ENCODE measurements at places on chromosomes 3 and 15.
A peak's percentile ranks its signal among the peaks of the same experiment; 100 is the strongest.

DNA sequence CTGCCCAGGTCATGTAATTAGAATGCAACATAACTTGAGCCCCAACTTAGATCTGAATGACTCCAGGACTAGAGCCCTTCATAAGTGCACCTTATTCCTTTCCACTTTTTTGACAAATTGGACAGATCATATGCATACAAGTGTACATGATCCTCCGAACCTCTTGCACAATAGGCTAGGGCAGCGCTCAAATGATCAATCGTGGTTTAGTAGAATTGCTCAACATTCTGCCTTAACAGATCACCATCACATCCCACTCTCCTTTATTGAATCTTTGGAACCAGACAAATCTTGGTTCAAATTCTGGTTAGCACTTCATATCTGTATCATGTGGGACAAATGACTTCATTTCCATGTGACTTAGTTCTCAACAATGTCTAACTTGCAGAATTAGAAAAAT lies 106.8 kb upstream of the CDIN1 start:
- H3K27me3 ChIP-seq = no peaks in the 10 kb centered on the region
- DNase-seq = no peak
- H3K36me3 ChIP-seq = no peaks in the 10 kb centered on the region
- H3K4me1 ChIP-seq = no peaks in the 10 kb centered on the region
- no peak overlapping the region for H3K4me3 ChIP-seq

DNA sequence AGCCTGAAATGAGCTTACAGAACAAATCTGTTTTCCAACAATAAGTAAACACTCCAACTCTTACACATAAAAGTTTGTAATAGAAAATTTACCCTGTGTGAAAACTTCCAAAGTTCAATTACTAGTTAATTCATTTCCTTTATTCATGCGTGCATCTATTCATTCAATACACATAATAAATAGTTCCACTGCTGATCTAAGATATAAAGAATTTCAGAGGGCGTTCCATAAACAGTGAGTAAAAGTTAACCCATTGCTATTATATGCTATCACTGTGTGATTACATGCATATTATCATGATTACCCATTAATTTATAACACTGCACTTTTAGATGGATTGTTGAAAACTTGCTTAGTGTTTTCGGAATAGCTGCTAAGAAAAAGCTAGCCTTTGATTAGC lies 36.2 kb upstream of the CFAP20DC start:
- no peak overlapping the region for H3K27ac ChIP-seq
- DNase-seq = no peak
- H3K4me3 ChIP-seq = no peak overlapping the region
- no peaks in the 10 kb centered on the region for H3K36me3 ChIP-seq

DNA sequence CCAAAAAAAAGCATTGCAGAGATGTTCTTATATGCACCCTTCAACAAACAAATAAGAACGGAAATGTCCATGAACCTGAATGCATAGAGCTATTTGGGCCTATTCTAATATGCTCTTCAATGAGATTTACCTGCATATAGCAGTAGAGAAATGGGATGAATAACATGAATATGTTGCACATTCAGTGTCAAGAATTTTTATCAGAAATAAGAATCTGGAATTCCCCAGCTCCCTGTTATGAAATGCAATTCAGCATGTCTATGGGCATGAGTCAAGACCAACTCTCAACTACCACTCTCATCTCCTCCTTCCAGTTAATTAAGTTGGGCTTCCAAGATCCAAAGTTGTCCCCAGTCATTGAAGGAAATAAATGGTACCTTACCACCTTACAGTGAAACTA lies 133.7 kb upstream of the ALCAM start:
- no peak overlapping the region for H3K27ac ChIP-seq
- H3K4me1 ChIP-seq = no peaks in the 10 kb centered on the region
- no peak for DNase-seq
- no peaks in the 10 kb centered on the region for H3K36me3 ChIP-seq
- no peaks in the 10 kb centered on the region for H3K27me3 ChIP-seq
- H3K4me3 ChIP-seq = no peak overlapping the region

- no peaks in the 10 kb centered on the region for H3K27me3 ChIP-seq
- H3K27ac ChIP-seq = no peak overlapping the region
- no peaks in the 10 kb centered on the region for H3K36me3 ChIP-seq
- no peak for DNase-seq
- no peaks in the 10 kb centered on the region for H3K4me1 ChIP-seq
- H3K4me3 ChIP-seq = no peak overlapping the region
Measured at GRCh38 chr3:1068985-1069384, 23.8 kb upstream of the CNTN6 start.

GRCh38 chr3:107062310-107062709 lies 314.9 kb upstream of the CCDC54 start:
- H3K4me3 ChIP-seq = no peak overlapping the region
- H3K27ac ChIP-seq = no peak overlapping the region
- no peaks in the 10 kb centered on the region for H3K27me3 ChIP-seq
- no peak for DNase-seq
- H3K4me1 ChIP-seq = no peaks in the 10 kb centered on the region
- H3K36me3 ChIP-seq = no peaks in the 10 kb centered on the region

DNA sequence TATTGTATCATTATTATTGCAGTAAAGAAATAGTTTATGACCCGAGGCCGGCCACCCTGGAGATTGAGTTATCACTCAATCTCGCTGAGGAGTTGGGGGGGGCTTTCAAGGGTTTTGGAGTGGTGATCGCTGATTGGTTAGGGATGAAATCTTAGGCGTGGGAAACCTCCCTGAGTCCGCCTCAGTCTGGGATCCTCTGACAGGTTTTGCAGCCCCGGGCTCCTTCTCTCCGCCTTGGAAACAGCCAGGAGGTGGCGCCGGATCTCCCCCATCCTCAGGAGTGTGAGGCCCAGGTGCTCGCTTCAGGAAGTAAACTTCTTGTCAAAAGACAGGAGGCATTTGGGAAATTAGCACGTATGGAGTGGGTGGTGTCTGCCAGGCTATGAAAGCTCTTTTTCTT lies 41.1 kb upstream of the SEC61A1 start:
- no peak overlapping the region for H3K27ac ChIP-seq
- no peaks in the 10 kb centered on the region for H3K4me1 ChIP-seq
- no peaks in the 10 kb centered on the region for H3K36me3 ChIP-seq
- no peaks in the 10 kb centered on the region for H3K27me3 ChIP-seq
- no peak overlapping the region for H3K4me3 ChIP-seq

DNA sequence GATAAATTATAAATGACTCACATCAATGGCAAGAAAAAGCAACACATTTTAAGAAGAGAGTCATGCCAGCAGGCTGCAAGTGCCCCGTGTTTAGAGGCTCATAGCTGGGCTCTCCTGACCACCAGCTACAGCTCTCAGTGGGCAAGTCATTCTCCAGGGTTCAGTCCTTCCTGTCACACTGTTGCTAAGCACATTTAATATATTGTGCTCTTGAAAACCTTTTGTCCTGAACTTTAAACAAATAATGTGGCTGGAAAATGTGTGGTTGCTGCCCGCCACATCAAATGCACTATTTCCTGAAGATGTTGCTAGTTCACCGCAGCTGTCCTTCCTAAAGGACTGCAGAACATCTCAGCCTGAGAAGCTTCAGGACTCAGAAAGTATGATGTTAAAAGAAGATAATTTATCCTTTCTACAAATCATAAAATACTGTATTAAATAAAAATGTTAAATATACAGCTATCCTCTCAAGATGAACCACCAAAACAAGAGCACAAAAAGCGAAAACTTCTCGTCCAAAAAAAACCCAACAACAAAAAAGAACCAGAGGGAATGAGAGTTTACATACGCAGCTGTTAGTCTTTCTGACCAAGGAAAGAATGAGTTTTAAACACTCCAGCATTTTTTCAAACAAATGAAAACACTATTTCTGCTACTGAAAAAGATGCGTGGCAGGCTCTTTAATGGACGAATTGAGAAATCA lies 951 bp downstream of the TARS3 start:
- H3K4me3 ChIP-seq = peak overlapping the region; percentile 81
- H3K4me1 ChIP-seq = no peaks in the 10 kb centered on the region
- H3K36me3 ChIP-seq = no peaks in the 10 kb centered on the region
- DNase-seq = peak; percentile 24
- peak overlapping the region; percentile 96 for H3K27ac ChIP-seq
- no peaks in the 10 kb centered on the region for H3K27me3 ChIP-seq

DNA sequence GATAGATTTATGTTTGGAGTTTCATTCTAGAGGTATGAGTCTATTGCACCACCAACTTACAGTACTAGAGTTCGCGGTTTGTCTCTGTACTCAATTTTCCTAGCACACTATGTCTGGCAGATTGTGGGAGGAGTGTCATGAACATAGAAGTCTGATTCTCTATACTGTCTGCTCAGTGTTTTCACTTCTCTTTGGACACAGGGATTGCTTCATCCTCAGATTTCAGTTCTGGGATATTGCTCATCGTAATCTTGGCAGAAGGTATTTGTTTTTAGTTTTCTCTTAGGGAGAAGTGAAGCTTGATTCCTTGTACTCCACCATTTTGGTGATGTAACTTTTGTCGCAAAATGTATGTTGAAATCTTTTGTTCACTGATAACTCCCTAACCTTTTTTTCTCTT lies 27.8 kb upstream of the AZI2 start:
- H3K4me1 ChIP-seq = no peaks in the 10 kb centered on the region
- no peak overlapping the region for H3K27ac ChIP-seq
- no peaks in the 10 kb centered on the region for H3K27me3 ChIP-seq
- no peak overlapping the region for H3K4me3 ChIP-seq
- H3K36me3 ChIP-seq = no peaks in the 10 kb centered on the region

- no peak overlapping the region for H3K4me3 ChIP-seq
- H3K36me3 ChIP-seq = no peaks in the 10 kb centered on the region
- no peaks in the 10 kb centered on the region for H3K4me1 ChIP-seq
Measured at GRCh38 chr3:112115161-112115739, 17.8 kb downstream of the GCSAM start.

- no peak for DNase-seq
- no peaks in the 10 kb centered on the region for H3K27me3 ChIP-seq
- no peak overlapping the region for H3K27ac ChIP-seq
- no peaks in the 10 kb centered on the region for H3K4me1 ChIP-seq
- H3K4me3 ChIP-seq = no peak overlapping the region
Measured at GRCh38 chr3:158775426-158776410, 26.1 kb upstream of the MFSD1 start.

- H3K4me3 ChIP-seq = no peak overlapping the region
- H3K27ac ChIP-seq = peak overlapping the region; percentile 12
- DNase-seq = no peak
- no peaks in the 10 kb centered on the region for H3K27me3 ChIP-seq
- H3K4me1 ChIP-seq = no peaks in the 10 kb centered on the region
- no peaks in the 10 kb centered on the region for H3K36me3 ChIP-seq
Measured at GRCh38 chr15:67720556-67721175, 104.6 kb upstream of the SKOR1 start.

GRCh38 chr3:112793326-112794081 lies 53.2 kb downstream of the CD200R1L start:
- no peaks in the 10 kb centered on the region for H3K27me3 ChIP-seq
- H3K27ac ChIP-seq = no peak overlapping the region
- no peaks in the 10 kb centered on the region for H3K4me1 ChIP-seq

- no peaks in the 10 kb centered on the region for H3K36me3 ChIP-seq
- H3K4me1 ChIP-seq = no peaks in the 10 kb centered on the region
- H3K27me3 ChIP-seq = no peaks in the 10 kb centered on the region
- no peak overlapping the region for H3K4me3 ChIP-seq
- no peak overlapping the region for H3K27ac ChIP-seq
Measured at GRCh38 chr3:134775831-134776230, 19.2 kb upstream of the EPHB1 start.

- H3K4me3 ChIP-seq = no peak overlapping the region
- H3K4me1 ChIP-seq = no peaks in the 10 kb centered on the region
- H3K36me3 ChIP-seq = no peaks in the 10 kb centered on the region
- no peak overlapping the region for H3K27ac ChIP-seq
Measured at GRCh38 chr15:53658255-53658654, 101.2 kb downstream of the WDR72 start.

GRCh38 chr3:141526709-141527108 lies 39.9 kb downstream of the RASA2 start:
- H3K4me1 ChIP-seq = no peaks in the 10 kb centered on the region
- H3K4me3 ChIP-seq = no peak overlapping the region
- no peaks in the 10 kb centered on the region for H3K36me3 ChIP-seq
- DNase-seq = no peak

- no peak overlapping the region for H3K4me3 ChIP-seq
- peak; percentile 34 for DNase-seq
- H3K36me3 ChIP-seq = no peaks in the 10 kb centered on the region
Measured at GRCh38 chr3:42213417-42213816, 52.6 kb downstream of the CCK start.
